ENCODE measurements at places on chromosomes 1 and 21. TPM values are rescaled to one million over a fixed set of nuclear protein-coding genes. Genes with fewer than 3 reads are reported as not detected.

GRCh38 chr1:81808760-81809159 lies 8.0 kb downstream of the ADGRL2 start:
- peaks cover 30% of the 10 kb centered on the region for H3K4me1 ChIP-seq
- H3K27ac ChIP-seq = peak overlapping the region; percentile 53
- H3K36me3 ChIP-seq = no peaks in the 10 kb centered on the region
- peak overlapping the region; percentile 64 for H3K4me3 ChIP-seq

- H3K4me3 ChIP-seq = no peak overlapping the region
- H3K4me1 ChIP-seq = no peaks in the 10 kb centered on the region
- DNase-seq = no peak
- H3K36me3 ChIP-seq = peaks cover 67% of the 10 kb centered on the region
- no peaks in the 10 kb centered on the region for H3K27me3 ChIP-seq
Observed at GRCh38 chr1:39317111-39317510, 112.6 kb downstream of the MACF1 start.

GRCh38 chr1:55413286-55413685 lies 198.1 kb upstream of the USP24 start:
- H3K36me3 ChIP-seq = no peaks in the 10 kb centered on the region
- no peaks in the 10 kb centered on the region for H3K27me3 ChIP-seq
- no peak overlapping the region for H3K4me3 ChIP-seq
- no peak overlapping the region for H3K27ac ChIP-seq
- no peaks in the 10 kb centered on the region for H3K4me1 ChIP-seq

DNA sequence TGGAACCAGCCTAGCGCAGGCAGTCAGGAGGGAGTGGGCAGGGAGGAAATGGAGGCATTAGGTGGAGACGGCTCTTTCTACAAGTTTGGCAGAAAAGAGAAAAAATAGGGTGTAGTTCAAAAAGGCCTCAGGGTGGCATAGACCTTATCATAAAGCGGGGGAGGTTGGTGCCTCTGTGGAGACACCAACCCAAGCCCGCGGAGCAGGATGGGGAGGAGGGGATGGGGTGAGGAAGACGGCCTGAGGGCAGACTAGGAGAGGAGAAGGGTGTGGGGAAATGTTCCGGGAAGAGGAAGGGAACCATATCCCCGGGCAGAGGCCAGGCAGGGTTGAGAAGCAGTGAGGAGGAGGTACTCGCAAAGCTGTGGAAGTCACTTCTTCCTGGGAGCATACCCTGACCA lies 17.4 kb upstream of the SHE start:
- DNase-seq = no peak
- no peak overlapping the region for H3K4me3 ChIP-seq
- H3K27me3 ChIP-seq = no peaks in the 10 kb centered on the region

DNA sequence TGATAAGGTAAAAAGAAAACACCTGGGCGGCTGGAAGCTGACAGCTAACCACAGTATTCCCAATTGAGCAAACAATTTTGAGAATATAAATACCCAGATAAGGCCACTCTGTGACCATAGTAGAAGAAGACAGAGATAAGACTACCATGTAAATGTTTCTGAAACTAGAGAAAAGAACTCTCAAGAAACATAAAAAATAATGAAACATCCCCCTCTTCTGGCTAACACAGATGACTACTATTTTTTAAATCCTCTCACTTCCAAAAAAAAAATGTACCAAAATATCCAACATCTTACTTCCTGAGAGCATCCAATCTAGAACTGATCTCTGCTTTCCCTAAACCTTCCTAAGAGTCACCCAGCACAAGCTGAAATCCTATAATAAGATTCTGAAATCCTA lies 125.9 kb downstream of the HFM1 start:
- H3K27me3 ChIP-seq = no peaks in the 10 kb centered on the region
- H3K36me3 ChIP-seq = no peaks in the 10 kb centered on the region
- H3K4me3 ChIP-seq = no peak overlapping the region

- H3K4me3 ChIP-seq = peak overlapping the region; percentile 74
- DNase-seq = no peak
- H3K27ac ChIP-seq = no peak overlapping the region
Observed at GRCh38 chr1:109250454-109251276, 1.3 kb downstream of the CELSR2 start.

DNA sequence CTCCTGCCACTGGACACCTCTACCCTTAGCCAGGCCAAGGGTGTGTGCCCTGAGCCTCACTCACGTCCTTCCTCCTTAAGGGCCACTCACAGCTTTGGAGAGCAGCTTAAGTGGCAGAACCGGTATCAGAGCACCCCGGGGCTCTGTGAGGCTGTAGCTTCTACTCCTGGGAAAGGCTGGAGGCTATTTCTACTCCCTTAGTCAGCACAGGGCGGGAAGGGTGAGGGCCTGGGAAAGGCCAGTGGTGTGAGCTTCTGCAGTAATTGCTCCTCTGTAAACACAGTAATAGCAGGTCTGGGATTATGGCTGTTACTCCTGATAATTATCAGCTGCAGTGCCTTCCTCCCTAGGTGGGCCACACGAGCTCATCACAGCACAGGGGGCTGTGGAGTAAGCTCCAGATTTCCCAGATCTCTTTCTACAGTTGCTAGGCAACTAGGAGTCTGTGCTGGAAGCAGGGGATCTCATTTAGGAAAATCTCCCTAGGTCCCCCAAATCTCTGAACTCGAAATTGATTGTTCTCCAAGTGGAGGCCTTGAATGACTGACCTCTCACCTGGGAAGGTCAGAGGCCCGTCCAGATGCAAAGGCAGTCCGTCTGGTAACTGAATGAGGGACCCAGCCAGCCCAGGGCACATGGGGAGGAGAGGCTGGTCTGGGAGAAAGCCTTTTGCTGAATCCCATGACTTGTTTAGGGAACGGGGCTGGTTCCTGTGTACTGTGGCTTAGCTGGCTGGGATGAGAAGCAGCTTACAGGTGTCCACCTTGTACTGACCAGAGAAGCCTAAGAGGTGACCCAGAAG lies 29.3 kb downstream of the IER5 start:
- peaks cover 5% of the 10 kb centered on the region for H3K4me1 ChIP-seq
- H3K4me3 ChIP-seq = no peak overlapping the region
- no peaks in the 10 kb centered on the region for H3K36me3 ChIP-seq
- no peaks in the 10 kb centered on the region for H3K27me3 ChIP-seq

DNA sequence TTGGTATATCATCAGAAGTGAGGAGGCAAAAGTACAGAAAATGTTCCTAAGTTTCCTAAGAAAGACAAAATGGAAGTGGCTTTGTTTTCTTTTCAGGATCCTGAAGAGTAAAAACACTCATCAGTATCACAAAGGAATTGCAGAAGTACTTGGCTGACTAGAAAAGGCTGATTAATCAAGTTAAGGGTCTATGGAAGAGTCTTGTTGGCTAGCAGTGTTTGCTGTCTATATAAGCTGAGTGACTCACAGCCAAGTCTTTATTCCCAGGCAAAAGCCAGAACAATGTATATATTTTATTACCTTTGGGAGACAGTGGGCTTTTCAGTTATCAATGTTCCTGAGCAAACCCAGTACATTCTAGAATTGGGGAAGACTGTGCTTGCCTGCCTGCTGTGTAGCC lies 777.0 kb downstream of the PLA2G4A start:
- no peak for DNase-seq
- no peak overlapping the region for H3K4me3 ChIP-seq
- H3K36me3 ChIP-seq = no peaks in the 10 kb centered on the region

DNA sequence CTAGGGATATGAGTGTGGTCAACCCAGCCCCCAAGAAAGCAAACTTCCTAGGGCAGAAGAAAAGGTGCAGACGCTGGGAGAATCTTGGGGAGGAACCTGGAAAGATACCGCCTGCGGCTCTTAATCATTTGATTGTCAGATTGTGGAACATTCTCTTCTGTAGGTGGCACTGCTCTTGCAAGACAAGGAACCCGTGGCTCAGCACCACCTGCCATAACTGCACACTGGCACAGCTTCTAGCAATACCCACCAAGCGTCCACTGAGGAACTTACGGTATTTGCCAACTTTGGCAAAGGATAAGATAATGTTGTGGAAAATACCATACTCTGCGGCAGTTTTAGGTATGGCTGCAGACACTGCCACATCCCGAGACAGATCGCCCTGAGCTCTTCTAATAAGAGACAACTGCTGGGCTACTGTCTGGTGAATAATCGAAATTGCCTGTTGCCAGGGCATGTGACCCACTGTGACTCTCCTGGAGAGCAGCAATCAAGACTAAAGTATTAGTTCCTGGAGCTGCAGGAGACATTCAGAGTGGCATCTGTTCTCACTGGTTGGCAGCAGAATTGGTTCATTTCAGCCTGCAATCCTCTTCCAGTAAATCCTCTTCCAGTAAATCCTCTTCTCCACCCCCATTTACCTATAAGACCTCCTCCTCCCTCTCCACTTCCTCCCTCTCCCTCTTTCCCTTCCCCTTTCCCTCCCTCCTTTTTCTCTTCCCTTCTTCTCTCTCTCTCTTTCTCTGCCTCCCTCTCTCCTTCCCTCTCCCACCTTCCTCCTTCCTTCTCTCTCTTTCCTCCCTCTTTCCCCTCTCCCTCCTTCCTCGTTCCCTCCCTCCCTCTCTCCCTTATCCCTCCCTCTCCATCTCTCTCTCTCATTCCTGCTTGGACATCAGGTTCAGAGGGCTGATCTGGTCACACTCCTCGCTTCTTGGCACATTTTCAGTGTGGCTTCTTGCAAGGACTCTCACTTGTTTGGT lies 49.7 kb upstream of the B3GALT5 start:
- no peaks in the 10 kb centered on the region for H3K36me3 ChIP-seq
- no peaks in the 10 kb centered on the region for H3K27me3 ChIP-seq
- H3K4me3 ChIP-seq = no peak overlapping the region
- no peak overlapping the region for H3K27ac ChIP-seq
- DNase-seq = no peak

DNA sequence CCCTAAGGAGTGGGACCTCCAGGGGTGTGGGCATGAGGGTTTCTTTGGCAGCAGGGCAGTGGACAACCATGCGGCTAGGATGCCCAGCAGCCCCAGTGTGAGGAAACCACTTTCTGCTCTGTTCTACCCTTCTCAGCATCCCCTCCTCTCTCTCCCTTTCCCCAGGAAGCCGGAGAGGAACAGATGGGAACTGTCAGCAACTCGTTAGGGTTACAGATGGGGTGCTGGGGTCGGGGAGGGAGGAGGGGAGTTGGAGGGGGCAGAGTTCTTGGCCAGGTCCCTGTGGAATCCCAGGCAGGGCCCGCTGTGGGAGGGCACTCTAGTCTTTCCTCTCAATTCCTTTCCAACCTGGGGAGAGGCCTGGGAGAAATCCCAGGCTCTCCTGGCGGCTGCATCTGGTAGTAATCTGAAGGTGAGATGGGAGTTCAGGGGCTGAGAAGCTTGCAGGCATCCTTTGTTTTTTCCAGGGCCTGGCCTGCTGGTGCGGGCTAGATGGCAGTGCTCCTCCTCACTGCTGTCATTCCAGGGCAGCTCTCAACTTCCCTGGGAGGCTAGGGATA lies 93.9 kb upstream of the CSF3R start:
- no peaks in the 10 kb centered on the region for H3K27me3 ChIP-seq
- H3K4me1 ChIP-seq = no peaks in the 10 kb centered on the region
- no peak for DNase-seq
- no peaks in the 10 kb centered on the region for H3K36me3 ChIP-seq
- H3K27ac ChIP-seq = no peak overlapping the region

- no peak overlapping the region for H3K27ac ChIP-seq
- DNase-seq = no peak
- H3K4me1 ChIP-seq = peaks cover 19% of the 10 kb centered on the region
- no peaks in the 10 kb centered on the region for H3K27me3 ChIP-seq
- H3K36me3 ChIP-seq = no peaks in the 10 kb centered on the region
Observed at GRCh38 chr1:234517110-234517802, 38.3 kb upstream of the TARBP1 start.

GRCh38 chr1:19918057-19918456 lies 5.4 kb downstream of the PLA2G2E start:
- H3K4me1 ChIP-seq = no peaks in the 10 kb centered on the region
- H3K27me3 ChIP-seq = no peaks in the 10 kb centered on the region
- H3K27ac ChIP-seq = no peak overlapping the region
- peaks cover 5% of the 10 kb centered on the region for H3K36me3 ChIP-seq

- DNase-seq = no peak
- no peaks in the 10 kb centered on the region for H3K4me1 ChIP-seq
- H3K27me3 ChIP-seq = no peaks in the 10 kb centered on the region
- H3K36me3 ChIP-seq = no peaks in the 10 kb centered on the region
- H3K4me3 ChIP-seq = no peak overlapping the region
- no peak overlapping the region for H3K27ac ChIP-seq
Observed at GRCh38 chr1:30335389-30335996, 387.9 kb downstream of the MATN1 start.

DNA sequence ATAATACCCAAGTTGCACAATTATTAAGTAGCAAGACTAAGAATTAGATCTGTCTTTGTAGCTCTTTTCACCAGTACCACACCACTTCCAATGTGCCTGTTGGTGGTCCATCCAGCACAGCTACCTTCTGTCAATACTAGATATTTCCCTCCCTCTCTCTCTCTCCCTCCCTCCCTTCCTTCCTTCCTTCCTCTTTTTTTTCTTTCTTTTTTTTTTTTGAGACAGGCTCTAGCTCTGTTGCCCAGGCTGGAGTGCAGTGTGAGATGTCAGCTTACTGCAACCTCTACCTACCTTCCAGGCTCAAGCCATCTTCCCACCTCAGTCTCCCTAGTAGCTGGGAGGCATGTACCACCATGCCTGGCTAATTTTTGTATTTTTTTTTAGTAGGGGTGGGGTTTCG lies 21.1 kb downstream of the KPNA6 start:
- H3K4me3 ChIP-seq = no peak overlapping the region
- peaks cover 6% of the 10 kb centered on the region for H3K4me1 ChIP-seq
- no peaks in the 10 kb centered on the region for H3K36me3 ChIP-seq
- no peaks in the 10 kb centered on the region for H3K27me3 ChIP-seq

DNA sequence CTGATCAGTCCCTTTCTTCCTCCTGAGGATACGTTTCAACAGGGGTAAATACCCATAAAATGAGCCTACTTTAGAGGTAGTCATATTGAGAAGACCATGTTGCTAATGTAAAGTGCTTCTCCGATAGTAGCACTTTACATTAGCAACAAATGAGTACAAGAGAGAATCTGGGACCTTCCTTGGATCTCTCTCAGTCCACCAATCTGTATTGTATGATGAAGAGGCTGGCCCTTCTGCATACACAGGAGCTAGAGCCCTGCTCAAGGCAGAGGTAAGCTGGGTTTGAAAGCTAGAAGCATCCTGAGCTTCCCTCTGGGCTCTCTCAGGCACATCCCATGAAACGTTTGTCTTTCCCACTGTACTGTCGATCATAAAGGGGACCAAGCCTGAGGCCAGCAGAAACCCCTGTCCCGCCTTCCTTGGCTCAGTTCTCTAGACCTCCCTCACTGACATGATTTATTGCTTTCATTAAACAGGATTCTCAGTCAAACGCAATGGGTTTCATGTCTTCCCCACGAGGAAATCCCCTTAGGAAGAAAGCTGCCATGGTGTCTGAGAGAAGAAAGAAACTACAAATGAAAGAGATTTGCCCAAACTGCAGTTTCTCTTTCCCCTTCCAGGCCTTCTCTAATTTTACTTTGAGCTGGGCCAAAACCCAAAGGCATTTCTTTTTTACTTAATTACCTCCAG lies 62.8 kb upstream of the BCAR3 start:
- no peaks in the 10 kb centered on the region for H3K4me1 ChIP-seq
- no peak overlapping the region for H3K4me3 ChIP-seq
- no peak for DNase-seq

Gene PDC
- not detected for total RNA-seq

Gene CFHR1
- total RNA-seq = not detected

Gene SPRR2E
- not detected for total RNA-seq

Gene TAL1
- 3.0 TPM for total RNA-seq

Gene PBX1
- total RNA-seq = 53.1 TPM

Gene GPR37L1
- total RNA-seq = not detected

Gene ERO1B
- total RNA-seq = 20.8 TPM

Gene HCRTR1
- not detected for total RNA-seq

Gene AMY1B
- not detected for total RNA-seq

Gene LRRC38
- not detected for total RNA-seq

Gene BARHL2
- total RNA-seq = not detected
